ENCODE measurements at places on chromosomes 3 and 15.
A peak's percentile ranks its signal among the peaks of the same experiment; 100 is the strongest.

DNA sequence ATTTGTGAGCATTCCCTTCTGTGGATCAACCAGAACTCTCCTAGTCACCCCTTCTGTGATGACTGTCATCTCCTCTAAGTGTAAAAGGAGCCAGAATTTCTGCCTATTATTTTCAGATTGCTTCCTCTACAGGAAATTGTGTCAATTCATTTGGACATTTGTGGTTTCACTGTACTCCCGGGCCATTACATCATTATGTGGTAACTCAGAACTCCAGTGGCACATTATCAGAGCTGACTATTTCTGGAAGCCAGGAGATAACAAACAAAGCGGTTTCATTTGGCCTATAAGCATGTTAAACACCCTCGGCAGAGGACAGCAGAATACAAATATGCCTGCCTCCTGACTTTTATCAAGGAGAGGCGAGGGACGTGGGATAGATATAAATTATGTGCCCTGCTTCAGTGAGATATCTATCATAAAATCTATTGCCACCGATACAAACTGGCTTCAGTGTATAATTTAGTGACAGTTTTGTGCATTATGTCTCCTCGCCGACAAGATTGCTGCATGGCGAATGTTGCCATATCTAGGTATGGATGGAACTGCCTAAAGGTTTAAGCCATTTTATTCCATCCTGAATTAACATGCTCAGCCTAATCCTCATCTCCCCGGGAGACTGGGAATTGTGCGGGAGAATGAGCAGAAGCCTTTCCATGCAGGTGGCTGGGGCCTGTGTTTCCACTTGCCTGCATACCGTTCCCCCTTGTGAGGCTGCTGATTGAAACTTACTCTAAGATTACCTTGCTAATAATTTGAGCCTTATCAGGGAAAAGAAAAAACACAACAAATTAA, 193.4 kb upstream of the SEMA6D start:
- DNase-seq, result no peak

- peak; percentile 33 for DNase-seq
Observed at GRCh38 chr3:141402476-141403171, 34.3 kb downstream of the ZBTB38 start.

DNA sequence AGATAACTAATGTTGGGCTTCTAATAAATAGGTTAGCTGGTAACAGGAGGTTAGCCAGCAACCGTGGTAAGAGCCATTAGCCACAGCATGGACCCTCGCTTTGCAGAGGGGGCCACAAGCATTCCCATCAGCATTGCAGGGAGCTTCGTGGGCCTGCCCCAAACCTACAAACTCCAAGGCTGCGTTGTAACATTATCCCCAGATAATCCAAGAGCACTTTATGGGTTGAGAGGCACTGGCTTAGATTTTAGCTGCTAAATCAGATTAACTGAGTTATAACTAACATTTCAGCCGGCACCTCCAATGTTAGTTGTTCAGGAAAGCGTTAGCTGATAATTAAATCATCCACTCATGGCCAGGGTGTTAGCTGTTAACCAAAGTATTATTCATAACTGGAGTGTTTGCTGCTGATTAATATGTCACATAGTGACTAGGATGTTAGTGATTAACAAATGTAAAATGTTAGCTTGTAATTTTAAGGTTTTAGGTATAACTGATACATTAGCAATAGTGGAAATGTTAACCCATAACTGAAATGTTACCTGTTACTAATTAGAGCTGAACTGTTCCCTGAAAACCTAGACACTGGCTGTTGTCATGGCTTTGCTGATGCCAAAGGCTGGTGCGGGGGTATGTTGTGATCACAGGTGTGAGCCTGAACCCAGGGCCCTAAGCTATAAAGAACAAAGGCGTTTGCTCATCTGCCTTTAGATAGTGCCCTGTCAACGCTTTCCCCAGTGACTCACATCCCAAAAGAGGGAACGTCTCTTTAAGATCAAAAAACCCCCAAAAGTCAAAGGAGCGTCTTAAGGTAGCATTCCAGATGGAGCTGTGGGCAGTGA, 56.2 kb downstream of the SLC6A6 start:
- DNase-seq, result no peak

- DNase-seq, result no peak
Observed at GRCh38 chr15:50250760-50251394, 14.6 kb downstream of the HDC start.

DNA sequence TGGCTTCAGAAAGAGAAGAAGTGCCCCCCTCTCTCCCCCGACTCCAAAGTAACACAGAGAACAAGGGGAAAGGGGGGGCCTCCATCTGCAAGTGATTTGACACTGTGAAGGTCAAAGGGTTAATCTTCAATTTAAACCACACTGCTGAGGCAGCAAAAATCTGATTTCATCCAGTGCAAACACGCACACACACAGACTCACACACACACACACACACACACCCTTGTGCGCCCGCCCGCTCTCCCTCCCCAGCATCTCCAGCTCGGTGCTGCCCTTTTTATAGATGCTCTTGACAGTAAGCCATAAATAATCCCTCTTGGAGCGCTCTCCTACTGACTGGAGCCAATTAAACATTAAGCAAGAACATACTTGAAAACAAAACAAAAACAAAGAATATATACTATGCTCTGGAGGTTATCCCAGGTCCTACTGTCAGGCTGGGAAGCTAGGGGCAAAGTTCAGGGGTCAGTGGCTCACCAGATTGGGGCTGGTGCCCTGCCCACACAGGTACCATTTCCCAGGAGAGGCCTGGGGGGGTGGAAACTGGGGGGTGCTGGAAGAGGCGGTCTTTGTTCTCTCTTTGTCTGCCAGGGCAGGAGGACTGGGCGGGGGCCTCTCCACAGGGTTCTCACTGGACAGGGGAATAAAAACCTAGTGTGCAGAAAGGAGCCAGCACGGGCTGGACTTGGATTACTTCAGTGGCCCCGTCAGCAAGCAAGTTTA, 16.3 kb downstream of the BMF start:
- DNase-seq, result no peak

GRCh38 chr15:75068748-75069147, 45.4 kb downstream of the PPCDC start:
- no peak for DNase-seq

DNA sequence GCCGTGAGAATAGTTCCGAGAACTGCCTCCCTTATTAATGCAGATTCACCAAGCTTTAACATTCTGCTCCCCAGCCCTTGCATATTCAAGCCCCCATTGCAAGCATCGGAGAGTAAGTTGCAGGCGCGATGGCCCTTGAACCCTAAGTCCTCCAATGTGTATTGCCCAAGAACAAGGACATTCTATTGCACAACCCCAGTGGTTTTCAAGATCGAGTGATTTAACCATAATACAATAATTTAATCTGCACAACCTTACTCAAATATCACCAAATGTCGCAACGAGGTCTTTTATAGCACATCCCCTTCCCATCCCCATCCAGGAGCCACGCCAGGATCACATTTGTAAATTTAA, 21.7 kb upstream of the PLXND1 start:
- DNase-seq, result no peak

All from hematopoietic multipotent progenitor cell treated with erythropoietin and hydrocortisone succinate and interleukin-3 and kit ligand, for 15 days (in vitro differentiated cells).